Ascending aorta (tissue), 2 donors: ENCODE measurements at places on chromosomes 6 and 20.
A peak's percentile ranks its signal among the peaks of the same experiment; 100 is the strongest.

DNA sequence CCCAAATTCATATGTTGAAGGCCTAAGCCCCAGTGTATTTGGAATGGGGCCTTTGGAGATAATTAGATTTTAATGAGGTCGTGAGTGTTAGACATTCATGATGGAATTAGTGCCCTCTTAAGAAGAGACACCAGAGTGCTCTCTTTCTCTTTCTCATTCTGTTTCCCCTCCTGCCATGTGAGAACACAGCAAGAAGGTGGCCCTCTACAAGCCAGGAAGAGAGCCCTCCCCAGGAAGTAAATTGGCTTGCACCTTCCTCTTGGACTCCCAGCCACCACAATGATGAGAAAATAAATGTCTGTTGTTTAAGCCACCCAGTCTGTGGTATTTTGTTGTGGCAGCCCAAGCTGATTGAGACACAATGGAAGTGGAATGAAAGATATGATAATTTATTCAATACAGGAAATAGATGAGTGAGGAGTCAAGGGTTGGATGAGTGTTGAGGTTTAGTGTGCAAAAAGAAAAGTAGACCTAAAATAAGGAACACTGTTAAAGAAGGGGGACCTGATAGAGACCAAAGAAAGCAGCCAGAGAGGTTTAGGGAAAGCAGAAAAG lies 25.9 kb upstream of the ATXN1 start:
- no peak for DNase-seq

DNA sequence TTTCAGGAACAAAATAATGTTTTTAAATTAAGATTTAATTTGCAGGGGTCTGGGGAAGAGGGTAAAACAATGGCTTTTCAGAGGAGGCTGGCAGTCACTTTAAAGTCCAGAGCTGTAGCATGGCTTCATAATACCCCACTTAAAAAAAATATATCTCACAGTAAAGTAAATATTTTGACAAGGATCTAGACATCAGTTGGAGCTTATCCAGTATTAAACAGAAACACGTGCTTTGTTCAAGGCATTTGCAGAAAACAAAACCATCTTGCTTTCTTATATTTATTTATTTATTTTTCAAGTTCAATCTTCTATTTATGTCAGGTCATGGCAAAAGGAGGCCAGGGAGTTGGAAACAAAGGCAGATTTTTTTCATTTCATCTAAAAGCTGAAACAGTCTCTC lies 53.3 kb upstream of the PRL start:
- DNase-seq: no peak

GRCh38 chr6:116405138-116405537 lies 34.4 kb downstream of the DSE start:
- DNase-seq: no peak

DNA sequence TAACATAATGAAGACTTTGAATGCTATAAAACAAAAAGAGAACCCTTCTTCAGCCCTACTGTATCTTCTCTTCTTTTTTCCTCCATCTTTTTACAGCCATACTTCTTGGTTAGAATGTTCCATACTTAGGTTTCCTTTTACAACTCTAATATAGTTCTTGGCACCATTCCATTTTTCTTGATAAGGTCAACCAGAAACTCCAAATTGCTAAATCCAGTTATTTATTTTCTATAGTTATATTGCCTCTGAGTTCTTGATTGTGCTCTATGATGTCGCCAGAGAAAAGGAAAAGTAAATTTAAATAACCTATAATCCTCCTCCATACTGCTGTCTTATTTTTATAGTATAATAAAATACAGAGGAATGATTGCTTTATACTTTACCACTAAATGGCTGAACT lies 26.7 kb upstream of the COL10A1 start:
- no peak for DNase-seq

- DNase-seq: no peak
Observed at GRCh38 chr20:16299897-16300296, 273.4 kb downstream of the KIF16B start.

GRCh38 chr20:47765691-47766594 lies 19.3 kb downstream of the SULF2 start:
- DNase-seq: no peak

- DNase-seq: no peak
Observed at GRCh38 chr6:501891-502601, 110.5 kb downstream of the IRF4 start.

DNA sequence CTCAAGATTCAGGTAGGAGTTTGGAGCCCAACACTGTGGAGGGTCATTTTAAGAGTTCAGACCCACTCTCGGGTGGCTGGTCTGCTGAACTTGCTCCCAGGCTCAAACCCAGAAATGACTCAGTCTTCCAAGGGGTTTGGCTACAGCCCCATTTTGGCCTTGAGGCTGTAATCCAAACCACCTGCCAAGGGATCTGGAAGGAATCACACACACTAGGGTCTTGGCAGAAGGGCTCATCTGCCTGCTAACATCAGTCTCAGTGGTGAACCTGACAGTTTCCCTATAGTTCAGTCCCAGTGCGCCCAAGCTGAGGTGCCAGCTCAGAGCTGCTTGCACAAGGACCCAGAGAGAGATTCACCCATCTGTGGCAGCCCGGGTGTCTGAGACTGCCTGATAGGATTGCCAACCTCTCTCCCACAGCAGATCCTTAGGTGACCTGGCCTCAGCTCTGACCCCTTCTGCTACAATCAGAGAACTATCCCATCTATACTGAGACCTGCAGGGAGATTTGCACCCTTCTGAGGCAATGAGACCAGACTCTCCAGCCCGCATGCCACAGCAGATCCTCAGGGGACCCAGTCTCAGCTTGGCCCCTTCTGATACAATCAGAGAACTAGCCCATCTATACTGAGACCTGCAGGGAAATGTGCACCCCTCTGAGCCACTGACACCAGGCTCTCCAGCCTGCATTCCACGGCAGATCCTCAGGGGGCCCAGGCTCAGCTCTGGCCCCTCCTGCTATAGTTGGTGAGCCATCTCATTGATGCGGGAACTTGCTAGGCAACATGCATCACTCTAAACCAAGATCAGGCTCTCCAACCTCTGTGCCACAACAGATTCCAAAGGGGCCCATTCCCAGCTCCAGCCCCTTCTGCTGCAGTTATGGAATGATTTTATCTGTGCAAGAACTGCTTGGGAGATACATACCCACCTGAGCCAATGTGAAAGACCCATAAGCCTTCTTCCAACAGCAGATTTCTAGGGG lies 48.2 kb downstream of the THBS2 start:
- no peak for DNase-seq

GRCh38 chr20:14116037-14116436 lies 120.7 kb downstream of the MACROD2 start:
- no peak for DNase-seq

DNA sequence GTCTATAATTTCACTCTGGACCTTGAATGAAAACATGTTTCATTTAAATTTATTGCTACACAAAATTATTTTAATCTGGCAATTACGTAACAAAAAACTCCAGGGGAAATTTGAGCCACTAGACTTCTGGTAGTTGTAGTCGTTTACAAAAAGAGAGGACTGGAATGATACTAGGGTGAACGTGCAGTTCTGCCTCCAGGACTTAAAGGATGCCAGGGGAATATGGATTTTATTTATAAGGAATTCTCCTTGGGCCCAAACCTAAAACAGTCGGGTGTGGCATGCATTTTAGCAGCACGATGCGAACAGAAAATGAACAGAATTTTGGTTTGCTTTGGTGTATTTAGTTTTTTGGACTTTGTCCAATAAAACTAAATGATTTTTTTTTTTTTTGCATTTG lies 76.9 kb downstream of the PRL start:
- no peak for DNase-seq

- DNase-seq: no peak
Observed at GRCh38 chr20:56750430-56750829, 121.3 kb downstream of the TFAP2C start.

- peak; percentile 35 for DNase-seq
Observed at GRCh38 chr6:43992783-43993644, 134.2 kb downstream of the MRPL14 start.

- no peak for DNase-seq
Observed at GRCh38 chr20:25296094-25297093, 48.5 kb downstream of the PYGB start.

DNA sequence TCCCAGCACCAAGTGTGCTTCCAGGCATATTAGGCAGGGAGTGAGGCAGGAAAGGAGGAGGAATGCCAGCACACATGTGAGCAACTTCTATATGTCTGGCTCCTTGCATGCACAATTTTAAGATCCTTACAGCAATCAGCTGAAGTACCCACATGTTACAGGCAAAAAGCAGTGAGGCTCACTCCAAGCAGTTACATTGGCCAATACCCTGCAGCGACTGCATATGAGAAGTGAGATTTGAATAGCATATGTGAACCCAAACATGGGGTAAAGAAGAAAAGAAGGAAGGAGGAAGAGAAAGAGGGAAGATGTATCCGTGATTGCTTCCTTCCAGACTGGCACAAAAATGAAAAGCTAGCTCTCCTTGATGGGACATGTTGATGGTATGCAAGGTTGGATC lies 193.6 kb downstream of the PTPRT start:
- DNase-seq: no peak

GRCh38 chr6:137020776-137021175 lies 24.0 kb downstream of the IL20RA start:
- no peak for DNase-seq

DNA sequence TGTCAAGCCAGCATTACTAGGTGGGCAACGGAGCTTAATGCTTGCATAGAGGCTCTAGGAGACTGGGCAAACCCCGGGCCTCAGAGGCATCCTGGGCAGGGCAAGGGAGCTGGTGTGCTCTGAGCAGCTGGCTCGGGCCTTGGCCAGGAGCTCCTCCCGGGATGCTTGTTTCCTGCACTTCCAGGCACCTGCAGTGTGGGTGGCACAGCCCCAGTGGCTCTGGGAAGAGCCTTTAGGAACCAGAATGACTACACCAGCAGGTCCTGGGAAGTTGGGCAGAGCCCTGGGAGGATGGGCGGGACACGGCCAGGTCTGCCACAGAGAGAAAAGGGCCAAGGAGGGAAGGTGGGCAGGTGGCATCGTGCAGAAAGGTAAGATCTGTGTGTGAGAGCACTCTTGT lies 80.4 kb upstream of the CD93 start:
- DNase-seq: no peak

DNA sequence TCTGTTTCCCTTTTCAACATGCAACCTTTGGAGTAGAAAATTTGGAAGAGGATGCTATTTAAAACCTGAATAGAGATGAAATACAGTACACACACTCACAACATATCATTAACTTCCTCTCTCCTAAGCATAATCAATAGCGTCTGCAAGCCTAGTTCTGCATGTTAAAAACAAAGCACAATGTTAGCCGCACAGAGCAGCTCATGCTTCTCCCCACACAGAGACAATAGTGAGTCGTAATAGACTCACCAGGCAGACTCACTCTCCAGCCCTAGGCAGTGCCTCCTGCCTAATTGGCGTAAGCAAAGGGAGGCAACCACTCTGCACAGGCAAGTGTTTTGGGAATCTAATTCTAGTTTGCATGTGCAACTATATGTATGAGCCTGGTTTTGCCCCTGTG lies 45.8 kb upstream of the ARID1B start:
- DNase-seq: no peak

DNA sequence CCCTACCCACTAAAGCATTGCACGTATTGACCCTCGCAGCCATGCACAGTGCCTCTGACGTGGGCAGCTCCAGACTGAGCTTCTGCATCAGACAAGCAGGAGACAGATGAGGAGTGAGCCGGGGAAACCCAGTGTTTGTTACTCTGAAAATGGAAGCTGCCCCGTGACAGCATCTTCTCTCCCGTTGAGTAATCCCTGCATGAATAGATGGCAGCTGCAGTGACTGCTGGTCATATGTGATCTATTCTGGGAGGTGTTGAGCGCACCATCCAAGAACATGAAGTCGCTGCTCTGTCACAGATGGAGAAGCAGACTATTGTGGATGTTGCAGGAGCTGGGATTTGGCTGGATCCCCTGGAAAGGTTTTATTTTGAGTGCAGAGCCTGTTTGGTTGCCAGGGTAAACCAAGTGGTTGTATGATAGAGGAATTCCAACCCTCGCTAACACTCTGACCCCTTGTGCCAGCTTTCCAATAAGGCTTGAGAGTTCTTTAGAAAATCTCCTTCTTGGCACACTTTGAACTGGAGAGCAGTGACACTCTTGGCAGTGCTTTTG lies 242.2 kb downstream of the NRN1 start:
- DNase-seq: peak; percentile 79

- DNase-seq: no peak
Observed at GRCh38 chr6:76342611-76343160, 270.2 kb upstream of the IMPG1 start.

- no peak for DNase-seq
Observed at GRCh38 chr20:48684501-48685041, 143.2 kb downstream of the PREX1 start.

GRCh38 chr6:1595271-1596087 lies 14.2 kb upstream of the FOXC1 start:
- no peak for DNase-seq

- DNase-seq: no peak
Observed at GRCh38 chr20:44071526-44072111, 115.4 kb downstream of the JPH2 start.

DNA sequence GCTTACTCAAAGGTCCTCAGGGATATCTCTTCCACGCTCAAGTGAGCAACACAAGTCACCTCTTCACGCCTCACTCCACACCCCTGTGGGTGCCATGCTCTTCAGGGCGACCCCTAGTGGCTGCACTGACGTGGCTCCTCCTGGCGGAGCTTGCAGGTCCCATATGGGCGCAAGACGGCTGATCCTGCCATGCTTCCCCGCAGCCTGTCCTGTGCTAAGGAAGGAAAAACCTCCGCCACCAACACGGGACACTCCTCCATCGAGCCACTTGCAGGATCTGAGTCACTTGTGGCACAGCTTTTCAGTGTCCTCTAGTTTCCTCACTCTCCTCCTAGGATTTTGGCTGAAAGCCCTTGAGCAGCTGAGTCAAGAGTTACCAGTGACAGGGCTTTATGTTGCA lies 90.7 kb downstream of the KHDC1L start:
- DNase-seq: no peak

GRCh38 chr6:71855406-71855805 lies 30.9 kb upstream of the RIMS1 start:
- DNase-seq: no peak

DNA sequence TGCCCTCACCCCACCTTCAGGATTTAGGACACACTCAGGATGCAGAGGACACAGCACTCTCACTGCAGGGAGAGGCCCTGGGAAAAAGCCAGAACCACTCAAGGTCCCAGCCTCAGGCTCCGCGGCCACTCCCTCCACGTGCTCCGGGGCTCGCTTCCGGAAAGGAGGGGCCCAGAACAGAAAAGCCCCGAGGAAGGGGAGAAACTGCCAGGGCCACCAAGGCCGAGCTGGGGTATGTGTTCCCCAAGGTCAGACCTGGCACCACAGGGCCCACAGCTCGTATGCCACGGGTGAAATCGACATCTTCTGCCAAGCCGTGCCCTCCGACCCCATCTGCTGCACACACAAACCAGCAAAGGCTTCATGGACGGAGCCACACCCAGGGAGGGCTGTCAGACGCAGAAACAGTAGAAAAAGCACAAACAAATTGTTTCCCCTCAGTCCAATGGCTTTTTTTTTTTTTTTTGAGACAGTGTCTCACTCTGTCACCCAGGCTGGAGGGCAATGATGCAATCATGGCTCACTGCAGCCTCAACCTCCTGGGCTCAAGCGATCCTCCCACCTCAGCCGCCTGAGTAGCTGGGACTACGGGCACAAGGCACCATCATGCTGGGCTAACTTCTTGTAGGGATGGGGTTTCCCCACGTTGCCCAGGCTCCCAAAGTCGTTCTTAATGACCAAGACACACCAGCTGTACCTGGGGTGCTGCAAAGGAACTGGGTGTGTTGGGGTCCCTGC lies 33.4 kb downstream of the SLC2A4RG start:
- no peak for DNase-seq

GRCh38 chr20:24376311-24377099 lies 92.9 kb upstream of the SYNDIG1 start:
- DNase-seq: peak; percentile 22

- no peak for DNase-seq
Observed at GRCh38 chr6:41334482-41335040, 847 bp upstream of the NCR2 start.
